Stimulated activated CD4-positive, alpha-beta T cell treated with anti-CD3 and anti-CD28 coated beads, Interleukin-15, amount 100 ng/mL, for 1 hour (primary cell): ENCODE measurements at places on chromosomes 6 and 20.

GRCh38 chr20:47346172-47346571 is 10.3 kb downstream of the ZMYND8 start:
- no peak for DNase-seq

DNA sequence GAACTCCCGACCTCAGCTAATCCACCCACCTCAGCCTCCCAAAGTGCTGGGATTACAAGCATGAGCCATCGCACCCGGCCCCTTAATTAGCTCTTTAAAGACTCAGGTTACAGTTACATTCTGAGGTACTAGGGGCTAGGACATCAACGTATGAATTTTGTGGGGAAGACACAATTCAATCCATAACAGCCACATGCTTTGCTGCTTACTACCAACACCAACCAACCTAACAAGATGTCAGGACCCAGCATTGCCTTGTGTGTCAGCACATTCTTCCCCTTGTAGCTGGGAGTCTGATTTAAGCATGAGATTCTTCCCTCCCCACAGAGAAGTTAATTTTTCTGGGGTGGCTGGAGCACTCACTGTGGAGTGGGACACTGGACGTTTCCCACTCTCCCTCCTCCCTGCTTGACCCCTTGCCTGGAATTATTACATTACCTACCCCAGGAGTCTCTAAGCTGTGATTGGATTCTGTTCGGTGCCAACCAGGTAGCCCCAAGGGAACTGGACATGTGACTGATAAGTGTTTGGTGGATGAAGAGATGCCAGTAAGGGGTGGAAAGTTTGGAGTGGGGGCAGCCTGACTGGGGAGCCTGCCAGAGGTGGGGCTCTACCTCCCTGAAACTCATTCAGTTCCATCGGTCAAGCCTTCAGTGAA is 5.6 kb upstream of the PXMP4 start:
- no peak for DNase-seq

DNA sequence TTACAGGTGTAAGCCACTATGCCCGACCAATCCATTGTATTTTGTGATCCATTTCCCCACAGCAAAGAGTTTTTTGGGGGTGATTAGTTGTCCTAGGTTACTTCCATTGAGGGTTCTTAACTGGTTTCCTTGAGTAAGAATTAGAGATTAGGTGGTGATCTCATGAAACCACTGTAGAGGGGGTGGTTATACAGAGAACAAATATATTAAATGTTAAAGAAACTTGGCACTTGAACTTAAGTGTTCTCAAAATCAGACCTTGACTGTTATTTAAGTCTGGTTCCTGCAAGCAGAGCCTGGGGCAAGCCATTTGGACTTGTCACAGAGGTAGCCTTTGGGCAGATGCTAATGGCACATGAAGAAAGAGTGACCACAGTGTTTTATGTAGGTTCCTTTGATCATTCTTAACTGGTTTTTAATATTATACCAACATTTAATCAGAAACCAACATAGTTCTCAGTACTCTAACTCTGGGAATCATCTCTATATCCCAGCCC is 288.5 kb downstream of the SOX4 start:
- DNase-seq, result no peak

GRCh38 chr6:85136310-85136709 is 313.6 kb upstream of the NT5E start:
- DNase-seq, result no peak

DNA sequence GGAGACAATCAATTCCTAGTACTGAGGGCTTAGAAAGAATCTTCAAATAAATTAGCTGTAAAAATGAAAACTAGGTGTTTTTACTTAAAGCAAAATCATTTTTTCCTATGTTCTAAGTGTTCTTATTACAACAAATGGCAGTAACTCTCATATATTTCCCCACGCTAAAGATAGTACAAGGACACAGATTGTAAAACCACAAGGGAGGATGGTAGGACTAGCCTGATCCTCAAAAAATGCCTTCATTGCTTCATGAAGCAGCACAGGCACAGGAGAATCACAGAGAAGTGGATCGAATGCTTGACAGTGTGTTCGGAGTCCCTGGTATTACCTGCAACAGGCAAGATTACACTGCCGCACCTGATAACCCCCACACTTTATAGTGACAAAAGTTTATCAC is 58.5 kb downstream of the SAMD3 start:
- no peak for DNase-seq

- no peak for DNase-seq
These were observed 219.8 kb downstream of the ERMARD start for GRCh38 chr6:169971081-169971861.

GRCh38 chr20:43151901-43152300 is 37.8 kb downstream of the PTPRT start:
- DNase-seq, result no peak

- DNase-seq, result no peak
These were observed 173.0 kb upstream of the JAG1 start for GRCh38 chr20:10846766-10847165.

DNA sequence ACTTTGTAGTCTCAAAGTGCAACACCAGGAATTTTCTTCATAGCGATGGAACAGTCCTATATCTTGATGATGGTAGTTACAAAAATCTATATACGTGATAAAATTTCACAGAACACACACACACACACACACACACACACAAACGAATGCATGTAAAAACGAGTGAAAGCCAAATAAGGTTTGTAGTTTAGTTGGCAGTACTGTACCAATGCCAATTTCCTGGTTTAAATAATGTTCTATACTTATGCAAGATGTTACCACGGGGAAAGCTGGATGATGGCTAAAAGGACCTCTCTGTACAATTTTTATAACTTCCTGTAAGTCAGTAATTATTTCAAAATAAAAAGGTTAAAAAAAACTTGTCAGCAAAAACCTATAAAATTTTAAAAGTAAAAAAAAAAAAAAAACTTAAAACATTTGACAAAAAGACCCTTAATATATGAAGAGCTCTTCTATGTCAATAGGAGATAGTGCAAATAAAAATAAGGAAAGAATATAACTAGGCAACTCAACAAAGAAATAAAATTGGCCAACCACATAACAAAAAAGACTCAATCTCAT is 37.6 kb downstream of the PDSS2 start:
- no peak for DNase-seq

DNA sequence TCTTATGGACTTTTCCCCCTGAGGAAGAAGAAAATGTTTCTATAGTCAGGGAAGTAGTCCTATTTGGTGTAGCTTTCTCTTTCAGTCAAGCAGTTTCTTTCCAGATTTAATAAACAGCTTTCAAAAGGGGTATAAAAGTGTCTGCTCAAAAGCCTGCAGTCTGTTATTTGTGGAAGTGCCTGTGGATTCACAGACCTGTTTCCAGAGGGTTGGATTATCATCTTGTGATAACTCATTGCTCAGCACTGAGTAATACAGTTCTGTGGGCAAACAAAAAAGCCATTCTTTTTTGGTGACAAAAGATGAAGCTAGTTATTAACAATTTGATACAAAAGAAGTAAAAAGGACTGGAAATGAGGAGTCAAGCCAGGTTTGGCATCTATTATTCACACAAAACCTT is 358.2 kb upstream of the ID4 start:
- DNase-seq, result no peak

DNA sequence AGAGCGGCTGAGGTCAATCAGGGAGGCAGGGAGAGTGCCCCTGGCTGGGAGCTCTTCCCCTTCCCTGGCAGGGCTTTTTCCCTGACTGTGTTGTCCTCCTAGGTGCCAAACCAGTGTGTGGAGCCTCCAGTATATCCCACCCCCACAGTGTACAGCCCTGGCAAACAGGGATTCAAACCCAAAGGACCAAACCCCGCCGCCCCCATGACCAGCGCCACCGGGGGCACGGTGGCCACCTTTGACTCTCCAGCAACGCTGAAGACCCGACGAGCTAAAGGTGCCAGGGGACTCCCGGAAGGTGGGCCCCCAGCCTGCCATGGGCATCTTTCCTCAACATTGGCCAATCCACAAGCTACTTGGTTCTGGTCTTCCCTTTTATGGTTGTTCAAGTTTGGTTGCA is 25.2 kb downstream of the ZNF341 start:
- no peak for DNase-seq

- DNase-seq, result no peak
These were observed 943.5 kb upstream of the CITED2 start for GRCh38 chr6:140317950-140318349.

- DNase-seq, result no peak
These were observed 40.7 kb downstream of the PLCB4 start for GRCh38 chr20:9109566-9109965.

DNA sequence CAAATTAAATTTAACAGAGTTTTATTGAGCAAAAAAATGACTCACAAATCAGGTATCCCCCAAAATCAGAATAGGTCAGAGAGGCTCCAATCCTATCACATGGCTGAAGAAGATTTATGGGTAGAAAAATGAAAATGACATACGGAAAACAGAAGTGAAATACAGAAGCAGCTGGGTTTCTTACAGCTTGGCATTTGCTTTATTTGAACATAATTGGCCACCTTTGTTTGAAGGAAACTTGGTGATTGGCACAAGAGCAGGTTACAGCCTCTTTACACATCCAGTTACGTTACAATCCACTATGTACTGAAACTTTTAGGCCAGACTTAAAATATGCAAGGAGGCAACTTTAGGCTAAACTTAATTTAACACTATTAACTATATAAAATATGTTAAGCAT is 11.7 kb upstream of the TREM2 start:
- DNase-seq, result no peak

DNA sequence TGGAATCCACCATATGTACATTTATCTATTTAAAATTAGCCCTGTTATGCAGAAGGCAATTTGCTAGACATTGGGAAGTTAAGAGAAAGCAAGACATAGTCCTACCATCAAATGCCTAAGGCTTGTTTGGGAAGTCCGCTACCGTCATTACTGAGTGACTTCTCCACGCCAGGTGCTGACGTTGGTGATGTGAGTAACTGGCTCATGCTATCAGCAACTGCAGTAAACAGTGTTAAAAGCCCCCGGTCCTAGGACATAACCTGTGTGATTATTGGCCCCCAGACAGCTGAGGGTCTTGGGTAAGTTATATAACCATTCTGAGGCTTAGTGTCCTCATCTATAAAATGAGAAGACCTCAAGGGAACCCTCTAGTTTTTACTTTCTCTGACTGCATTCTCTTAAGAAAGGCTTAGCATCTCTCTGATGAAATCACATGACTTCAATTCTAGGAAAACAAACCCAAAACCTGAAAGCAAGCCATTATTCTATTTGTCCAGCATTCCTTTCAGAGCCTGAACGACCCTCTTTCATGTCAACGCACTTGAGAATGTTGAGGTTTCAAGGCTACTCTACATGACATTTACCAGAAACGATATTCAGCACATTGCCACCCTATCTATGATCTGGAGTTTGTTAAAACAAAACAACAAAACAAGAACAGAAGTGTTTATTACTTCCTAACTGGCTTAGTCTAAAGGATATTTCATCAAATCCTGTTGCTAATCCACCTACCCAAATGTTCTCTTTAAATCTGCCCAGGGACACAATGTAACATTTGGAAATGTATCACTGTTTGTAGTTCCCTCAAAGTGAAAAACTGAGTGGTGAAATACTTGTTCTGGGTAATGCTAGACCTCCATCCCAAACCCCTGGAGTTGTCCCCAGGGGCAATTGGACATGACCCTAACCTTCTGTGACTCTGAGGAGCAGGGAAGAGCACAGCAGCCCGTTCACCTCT is 133.8 kb downstream of the BTBD3 start:
- no peak for DNase-seq

- DNase-seq, result no peak
These were observed 250.9 kb upstream of the PDE10A start for GRCh38 chr6:165913676-165914570.

- no peak for DNase-seq
These were observed 67.8 kb upstream of the TAB2 start for GRCh38 chr6:149249370-149250357.
